ENCODE measurements at places on chromosomes 16 and 17. TPM values are rescaled to one million over a fixed set of nuclear protein-coding genes. Genes with fewer than 3 reads are reported as not detected.

Gene TBC1D3C
- 13.5 TPM for total RNA-seq

Gene KRT14
- total RNA-seq, result not detected

Gene PDK2
- 35.2 TPM for total RNA-seq

Gene TNS4
- total RNA-seq, result not detected

GRCh38 chr17:21021208-21021803 lies 21.5 kb downstream of the USP22 start:
- DNase-seq, result no peak

DNA sequence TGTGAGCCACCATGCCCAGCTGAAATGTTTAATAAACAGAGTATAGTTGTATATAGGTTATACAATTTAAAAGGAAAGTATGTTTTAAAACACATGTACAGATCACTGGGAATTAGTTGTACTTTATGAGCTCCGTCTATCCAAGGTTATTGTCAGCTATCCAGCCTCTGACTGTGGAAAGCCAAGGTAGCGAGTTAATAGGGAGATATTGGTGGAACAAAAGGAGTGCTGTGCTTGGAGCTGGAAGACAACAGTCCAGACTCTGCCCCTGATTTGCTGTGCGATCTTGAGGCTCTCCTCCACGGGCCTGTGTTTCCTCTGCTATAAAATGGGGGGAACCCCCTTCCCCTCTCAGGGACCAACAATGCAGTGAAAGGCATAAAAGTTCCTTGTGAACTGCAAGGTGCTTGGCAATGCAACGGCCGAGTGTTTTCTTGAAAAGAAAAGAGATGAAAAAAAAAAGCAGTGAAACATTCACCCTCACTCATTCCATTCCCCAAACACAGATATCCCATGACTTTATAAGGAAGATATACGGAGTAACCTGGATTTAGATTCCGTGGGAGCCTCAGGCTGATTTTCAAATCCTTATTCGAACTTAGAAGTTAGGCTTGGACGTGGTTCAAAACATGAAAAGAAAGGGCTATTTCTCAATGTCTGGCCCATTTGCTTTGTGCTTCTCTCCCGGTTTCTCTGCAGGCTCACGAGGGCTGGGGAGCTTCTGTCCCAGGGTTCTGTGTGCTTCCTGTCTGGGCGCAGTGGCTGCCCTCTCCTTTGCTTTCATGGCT lies 34.1 kb downstream of the CUEDC1 start:
- no peak for DNase-seq

GRCh38 chr16:84520725-84521496 lies 16.5 kb upstream of the MEAK7 start:
- DNase-seq, result no peak

GRCh38 chr16:63653044-63653839 lies 1468.6 kb downstream of the CDH11 start:
- DNase-seq, result no peak

DNA sequence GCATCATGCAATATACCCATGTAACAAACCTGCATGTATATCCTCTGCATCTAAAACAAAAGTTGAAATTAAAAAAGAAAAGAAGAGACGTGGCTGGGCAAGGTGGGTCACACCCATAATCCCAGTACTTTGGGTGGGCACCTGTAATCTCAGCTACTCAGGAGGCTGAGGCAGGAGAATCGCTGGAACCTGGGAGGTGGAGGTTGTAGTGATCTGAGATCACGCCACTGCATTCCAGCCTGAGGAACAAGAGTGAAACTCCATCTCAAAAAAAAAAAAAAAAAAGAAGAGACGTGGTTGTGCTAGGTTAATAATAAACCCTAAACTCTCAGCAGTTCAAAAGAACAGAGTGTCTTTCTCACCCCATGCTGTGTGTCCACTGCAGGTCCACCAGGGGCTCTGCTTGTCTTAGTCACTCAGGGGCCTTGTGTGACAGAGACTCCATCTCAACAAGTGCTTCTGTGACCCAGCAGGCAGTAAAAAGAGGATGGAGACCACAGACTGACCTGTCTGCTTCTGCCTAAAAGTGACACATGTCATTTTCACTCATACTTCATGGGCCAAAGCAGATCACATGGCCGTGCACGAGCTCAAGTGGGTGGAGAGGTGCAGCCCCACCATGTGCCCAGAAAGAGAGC lies 22.3 kb upstream of the N4BP1 start:
- DNase-seq, result no peak

GRCh38 chr17:76866774-76867577 lies 1.2 kb upstream of the MGAT5B start:
- no peak for DNase-seq

GRCh38 chr16:69852815-69853214 lies 90.7 kb downstream of the WWP2 start:
- DNase-seq, result no peak

DNA sequence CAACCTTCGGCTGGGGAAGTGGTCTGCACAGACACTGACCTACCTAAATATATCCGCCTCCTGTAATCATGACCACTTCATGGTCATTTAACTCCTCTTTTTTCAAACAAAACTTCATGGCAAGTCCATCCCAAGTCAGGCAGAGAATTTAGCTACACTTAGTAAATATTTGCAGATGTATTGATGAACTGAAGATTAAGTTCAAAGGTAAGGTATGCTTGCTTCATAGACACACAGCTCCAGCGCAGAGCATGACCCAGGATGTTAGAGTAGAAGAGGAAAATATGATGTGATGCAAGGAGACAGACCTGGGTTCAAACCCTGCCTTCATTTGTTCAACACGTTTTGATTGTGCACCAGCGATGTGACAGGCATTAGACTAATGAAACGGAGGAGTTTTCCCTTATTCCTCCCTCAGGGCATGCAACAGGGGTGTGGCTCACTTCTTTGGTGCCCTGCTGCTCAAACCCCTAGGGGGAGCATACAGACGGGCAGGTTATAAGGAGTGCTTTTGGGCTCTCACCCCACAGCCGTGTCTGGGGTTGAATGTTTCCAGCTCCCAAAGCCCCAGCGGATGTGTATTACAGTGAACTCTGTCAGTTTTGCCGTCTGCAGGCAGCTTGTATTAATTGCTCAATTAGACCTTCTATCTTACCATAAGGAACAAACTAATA lies 23.9 kb upstream of the CLEC3A start:
- no peak for DNase-seq

DNA sequence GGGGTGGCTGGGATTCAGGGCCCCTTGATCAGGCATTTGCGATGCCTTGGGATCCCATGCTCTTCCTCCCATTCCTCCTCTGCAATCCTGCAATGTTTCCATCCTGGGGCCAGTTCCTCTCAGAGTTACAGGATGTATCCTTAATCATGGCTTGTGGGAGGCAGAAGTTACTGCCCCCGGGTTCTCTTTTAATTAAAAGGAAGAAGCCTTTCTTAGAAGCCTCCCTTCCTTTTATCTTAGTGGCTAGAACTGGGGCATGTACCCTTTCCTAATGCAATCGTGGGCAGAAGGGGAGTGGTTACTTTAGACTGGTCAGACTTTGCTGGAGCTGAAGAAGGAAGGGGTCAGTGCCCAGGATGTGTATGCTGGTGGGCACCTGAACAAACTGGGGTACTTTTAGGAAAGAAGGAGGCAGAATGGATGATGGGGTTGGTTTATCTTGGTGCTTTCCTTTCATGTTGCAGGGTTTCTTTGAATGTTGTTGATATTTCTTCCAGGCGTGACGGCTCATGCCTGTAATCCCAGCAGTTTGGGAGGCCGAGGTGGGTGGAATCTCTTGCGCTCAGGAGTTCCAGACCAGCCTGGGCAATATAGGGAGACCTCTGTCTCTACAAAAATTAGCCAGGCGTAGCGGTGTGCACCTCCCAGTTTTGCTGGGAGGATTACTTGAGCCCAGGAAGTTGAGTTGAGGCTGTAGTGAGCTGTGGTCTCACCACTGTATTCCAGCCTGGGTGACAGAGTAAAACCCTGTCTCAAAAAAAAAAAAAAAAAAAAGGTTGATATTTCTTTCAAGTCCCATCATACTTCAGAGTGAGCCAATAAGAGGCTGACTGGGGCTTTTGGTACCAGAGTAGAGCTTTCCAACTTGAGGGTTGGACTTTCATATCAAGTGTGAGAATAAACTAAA lies 13.2 kb upstream of the SPN start:
- no peak for DNase-seq

DNA sequence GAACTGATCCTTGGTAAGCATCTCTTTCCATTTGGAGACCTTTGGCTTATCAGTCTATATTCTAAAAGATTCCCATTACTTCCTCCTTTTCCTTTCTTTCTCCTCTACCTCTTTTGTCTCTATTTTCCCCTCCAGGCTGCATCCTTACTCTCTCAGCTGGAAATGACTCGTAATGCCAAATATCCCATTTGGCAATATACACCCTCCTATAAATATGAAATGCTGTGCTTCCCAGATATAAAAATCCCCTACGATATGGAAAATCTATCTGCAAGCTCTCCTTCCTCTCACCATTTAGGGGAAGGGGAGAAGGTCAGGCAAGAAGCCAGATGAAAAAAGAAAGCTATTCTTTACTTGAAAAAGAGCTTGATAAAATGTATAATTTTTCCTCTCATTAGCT lies 39.9 kb downstream of the XPO6 start:
- DNase-seq, result no peak
